GM19239 (cell line): ENCODE measurements at places on chromosomes 2 and 18.

- DNase-seq: no peak
Measured at GRCh38 chr2:38835990-38836389, 39.7 kb downstream of the DHX57 start.

GRCh38 chr18:49698525-49699025 lies 114.8 kb downstream of the ACAA2 start:
- no peak for DNase-seq

- no peak for DNase-seq
Measured at GRCh38 chr2:230827774-230828271, 36.9 kb upstream of the ITM2C start.

DNA sequence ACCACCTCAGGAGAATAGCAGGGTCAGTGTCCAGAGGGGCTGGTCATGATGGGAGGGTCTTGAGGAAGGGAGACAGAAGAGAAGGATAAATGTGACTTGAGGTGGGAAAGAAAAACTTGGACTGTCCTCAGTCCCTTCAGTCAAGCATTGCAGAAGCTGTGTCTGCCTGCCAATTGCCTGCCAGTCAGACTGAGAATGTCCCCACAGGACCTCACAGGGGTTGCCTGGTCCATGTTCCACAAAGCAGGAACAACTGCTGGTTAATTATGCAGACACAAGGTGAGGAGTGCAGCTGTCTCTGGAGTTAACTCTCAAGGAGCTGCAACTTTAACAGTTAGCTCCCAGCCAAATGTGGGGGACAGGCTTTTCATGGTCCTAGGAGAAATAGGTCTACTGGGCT lies 75.7 kb downstream of the TRIM43 start:
- DNase-seq: no peak

DNA sequence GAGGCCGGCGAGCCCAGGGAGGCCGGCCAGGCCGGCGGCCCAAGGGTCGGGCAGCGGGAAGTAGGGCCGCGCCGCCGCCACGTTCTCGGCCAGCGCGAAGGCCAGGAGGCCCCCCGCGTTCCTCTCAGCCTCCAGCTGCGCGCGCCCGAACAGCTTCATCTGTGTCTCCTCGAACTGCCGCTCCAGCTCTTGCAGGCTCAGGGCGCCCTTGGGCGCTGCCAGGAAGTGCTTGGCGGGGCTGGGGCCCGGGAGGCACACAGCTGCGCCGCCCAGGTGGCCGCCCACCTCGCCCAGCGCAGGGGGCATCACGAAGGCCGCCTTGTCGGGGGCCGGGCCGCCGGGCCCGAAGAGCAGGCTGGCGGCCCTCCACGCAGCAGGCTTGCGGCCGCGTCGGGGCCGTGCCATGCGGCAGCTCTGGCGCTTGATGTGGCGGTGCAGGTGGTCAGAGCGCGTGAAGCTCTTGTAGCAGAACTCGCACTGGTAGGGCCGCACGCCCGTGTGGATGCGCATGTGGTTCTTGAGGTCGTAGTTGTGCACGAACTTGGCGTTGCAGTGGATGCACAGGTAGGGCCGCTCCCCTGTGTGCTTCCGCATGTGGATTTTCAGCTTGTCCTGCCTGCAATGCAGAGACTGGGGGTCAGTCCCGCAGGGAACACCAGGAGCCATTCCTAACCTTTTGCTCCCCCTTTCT lies 99.0 kb upstream of the SMAD2 start:
- DNase-seq: no peak

- no peak for DNase-seq
Measured at GRCh38 chr2:11820650-11821049, 74.2 kb downstream of the LPIN1 start.

DNA sequence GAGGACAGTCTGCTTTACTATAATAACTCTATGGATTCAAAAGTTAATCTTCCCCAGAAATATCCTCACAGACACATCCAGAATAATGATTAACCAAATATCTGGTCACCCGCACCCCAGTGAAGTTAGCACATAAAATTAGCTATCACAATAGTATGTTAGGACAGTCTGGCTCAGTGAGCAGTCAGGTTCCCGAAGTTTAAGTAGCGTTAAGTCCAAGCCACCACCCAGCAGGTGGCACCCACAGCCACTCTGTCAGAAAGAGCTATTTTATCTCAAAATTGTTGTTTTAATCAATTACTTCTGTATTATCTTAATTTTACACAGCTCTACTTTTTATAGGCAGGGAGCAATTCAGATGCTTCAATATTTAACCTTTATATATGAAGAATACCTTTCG lies 537.5 kb downstream of the MBD2 start:
- DNase-seq: no peak

DNA sequence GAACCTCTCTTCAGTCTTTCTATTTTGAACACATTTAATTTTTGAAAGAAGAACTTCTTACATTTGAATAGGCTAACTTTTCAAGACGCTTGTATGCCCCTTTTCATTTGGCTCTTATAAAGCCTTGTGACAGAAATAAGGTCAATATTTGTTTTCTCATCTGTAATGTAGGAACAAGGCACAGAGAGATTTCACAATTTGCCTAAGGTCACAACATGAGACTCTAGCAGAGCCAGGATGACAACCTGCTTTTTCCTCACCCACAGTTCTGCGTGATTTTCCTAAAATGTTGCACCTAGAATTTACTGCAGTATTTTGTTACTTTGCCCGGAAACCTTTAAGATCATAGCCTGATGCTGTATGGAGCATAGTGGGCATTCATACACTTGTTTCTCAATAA lies 67.4 kb downstream of the TXNL1 start:
- DNase-seq: no peak
